ENCODE measurements at places on chromosomes 7 and 10.

DNA sequence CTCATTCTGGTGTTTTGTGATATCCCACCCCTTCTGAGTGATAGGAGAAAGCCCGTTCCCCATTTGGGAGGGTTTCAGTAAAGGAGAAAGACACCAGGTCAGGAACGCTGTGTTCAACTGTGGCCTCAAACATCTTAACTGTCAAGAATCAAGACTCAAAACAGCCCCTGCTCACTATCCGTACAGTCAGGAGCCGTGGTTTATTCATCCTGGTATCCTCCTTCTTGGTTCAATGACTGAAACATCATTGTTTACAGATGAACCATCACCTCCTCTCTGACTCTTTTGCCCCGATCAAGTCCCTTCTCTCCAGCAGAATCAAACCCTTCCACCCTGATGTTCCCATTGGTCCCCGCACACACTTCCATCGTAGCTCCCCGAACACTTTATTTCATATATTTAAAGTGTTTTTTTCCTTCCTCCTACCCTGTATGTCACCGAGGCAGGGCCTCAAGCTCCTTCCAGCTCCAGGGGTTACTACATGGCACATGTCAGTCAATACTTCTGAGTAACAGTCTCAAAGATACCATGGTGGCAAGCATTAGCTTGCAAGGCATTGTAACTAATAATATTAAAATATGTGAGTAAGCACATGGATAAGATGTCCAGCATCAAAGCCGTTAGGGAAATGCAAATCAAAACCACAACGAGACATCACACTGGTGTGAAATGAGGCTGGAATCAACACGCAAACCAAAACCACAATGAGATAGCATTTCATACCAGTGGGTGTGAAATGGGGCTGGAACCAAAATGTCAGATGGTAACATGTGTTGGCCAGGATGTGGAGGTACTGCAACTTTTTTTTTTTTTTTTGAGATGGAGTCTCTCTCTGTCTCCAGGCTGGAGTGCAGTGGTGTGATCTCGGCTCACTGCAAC is 124.7 kb upstream of the C1QL3 start:
- no peak for DNase-seq

GRCh38 chr7:154167051-154167450 is 114.9 kb downstream of the DPP6 start:
- DNase-seq = no peak

DNA sequence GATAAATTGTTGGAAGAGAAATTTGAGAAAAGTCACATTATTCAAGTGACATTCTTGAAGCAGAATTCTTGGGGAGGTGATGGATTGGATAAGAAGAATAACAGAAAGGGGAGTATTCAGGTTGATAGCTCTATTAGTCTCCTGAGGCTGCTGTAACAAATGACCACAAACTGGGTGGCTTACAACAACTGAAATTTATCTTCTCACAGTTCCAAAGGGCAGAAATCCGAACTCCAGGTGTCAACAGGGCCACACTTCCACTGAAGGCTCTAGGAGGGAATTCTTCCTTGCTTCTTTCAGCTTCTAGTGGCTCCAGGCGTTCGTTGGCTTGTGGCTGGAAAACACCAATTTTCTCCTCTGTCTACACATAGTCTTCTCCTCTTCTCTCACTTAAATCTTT is 99.8 kb downstream of the TES start:
- no peak for DNase-seq

GRCh38 chr10:29392376-29393021 is 103.6 kb downstream of the LYZL1 start:
- DNase-seq = no peak

- DNase-seq = no peak
These were observed 237.4 kb downstream of the BAMBI start for GRCh38 chr10:28914701-28915100.

- no peak for DNase-seq
These were observed 447.2 kb downstream of the INHBA start for GRCh38 chr7:41255716-41256115.

DNA sequence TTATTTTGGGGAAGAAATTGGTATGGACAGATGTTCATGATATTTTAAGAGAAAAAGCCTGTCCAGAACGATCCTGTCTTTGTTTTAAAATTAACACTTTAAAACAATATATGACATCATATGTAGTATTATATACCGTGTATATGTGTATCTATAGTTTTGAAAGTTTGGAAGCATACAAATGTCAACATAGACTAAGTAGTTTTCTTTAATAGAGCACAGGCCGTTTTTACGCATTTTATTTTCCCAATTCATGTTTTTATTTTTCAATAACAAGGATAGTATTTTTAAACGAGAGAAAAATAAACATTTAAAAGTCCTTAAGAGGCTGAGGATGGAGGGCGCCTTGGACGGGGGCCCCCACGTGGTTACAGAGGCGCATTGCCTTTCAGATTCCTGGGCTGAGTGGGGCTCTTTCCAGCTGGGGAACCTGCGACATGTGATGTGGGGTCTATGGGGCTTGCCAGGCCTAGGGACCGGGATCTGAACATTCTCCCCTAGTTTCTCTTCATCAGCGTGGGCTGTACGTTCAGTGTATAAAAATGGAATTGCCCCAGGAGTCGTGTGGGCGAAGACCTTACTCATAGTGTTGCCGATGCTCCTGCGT is 127.8 kb upstream of the ZNF746 start:
- DNase-seq = no peak

GRCh38 chr7:7496311-7496710 is 39.4 kb downstream of the COL28A1 start:
- no peak for DNase-seq

DNA sequence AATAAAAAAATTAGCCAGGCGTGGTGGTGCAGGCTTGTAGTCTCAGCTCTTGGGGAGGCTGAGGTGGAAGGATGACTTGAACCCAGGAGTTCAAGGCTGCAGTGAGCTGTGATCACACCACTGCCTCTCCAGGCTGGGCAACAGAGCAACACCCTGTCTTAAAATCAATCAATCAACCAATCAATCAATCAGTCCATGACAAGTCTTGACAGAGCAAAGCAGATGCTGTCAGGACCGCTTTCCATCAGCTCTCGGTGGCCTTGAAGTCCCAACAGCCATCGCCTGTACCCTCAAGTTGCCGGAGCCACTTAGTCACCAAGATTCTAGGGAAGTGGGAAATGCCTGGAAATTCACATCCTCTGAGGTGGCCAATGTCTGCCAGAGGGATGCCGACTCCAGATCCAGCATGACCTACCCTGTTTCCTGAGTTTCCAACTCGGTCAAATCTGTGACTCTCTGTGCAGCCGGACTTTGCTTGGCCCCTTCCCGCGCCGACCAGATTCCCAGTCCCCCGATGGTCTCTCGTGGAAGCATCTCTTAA is 871 bp upstream of the CCL24 start:
- DNase-seq = no peak

GRCh38 chr10:128629111-128630096 is 503.2 kb upstream of the MKI67 start:
- no peak for DNase-seq

- no peak for DNase-seq
These were observed 335.7 kb downstream of the PHTF2 start for GRCh38 chr7:78134256-78134655.

GRCh38 chr7:138885383-138886147 is 87.6 kb upstream of the ATP6V0A4 start:
- no peak for DNase-seq

DNA sequence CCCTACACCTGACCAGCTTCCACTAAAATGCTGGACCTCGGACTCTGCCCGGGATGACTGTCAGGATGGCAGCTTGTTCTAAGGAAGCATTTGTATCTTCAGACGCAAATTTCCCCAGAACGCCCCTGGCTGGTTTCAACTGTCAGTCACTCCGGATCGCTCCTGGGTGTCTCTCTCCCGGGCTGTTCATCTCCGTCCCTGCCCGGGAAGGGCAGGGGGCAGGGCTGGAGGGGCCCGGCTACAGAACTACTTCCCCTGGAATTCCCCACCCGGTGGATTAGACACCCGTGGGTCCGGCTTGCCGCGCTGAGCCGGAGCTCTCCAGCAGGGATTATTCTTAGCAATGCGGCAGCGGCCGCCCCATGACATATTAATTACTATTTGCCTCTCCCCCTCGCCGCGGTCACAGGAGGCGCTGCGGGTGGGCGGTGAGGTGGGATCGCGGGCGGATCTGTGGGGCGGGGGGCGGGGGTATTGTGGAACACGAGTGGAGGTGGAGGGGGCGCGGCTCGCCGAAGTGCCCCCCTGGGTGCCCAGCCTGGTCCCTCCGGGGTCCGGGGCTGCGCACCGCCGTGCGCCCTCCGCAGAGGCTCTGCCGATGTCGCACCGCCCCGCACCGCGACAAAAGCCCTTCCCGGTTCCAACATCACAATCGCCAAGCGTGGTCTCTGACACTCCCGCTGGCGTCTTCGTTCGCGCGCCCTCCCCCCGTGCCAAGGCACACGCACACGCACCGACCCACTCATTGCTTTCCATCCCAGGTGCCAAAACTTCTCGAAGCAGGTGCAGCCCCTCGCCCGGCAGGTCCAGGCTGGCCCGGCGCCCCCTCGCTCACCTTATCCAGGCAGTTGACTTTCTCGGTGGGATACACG is 276.1 kb upstream of the NEBL start:
- DNase-seq = peak; percentile 23

- DNase-seq = no peak
These were observed 33.5 kb downstream of the CAMK2B start for GRCh38 chr7:44291733-44292419.

- no peak for DNase-seq
These were observed 85.5 kb upstream of the OIT3 start for GRCh38 chr10:72808001-72808400.

GRCh38 chr10:101388676-101389276 is 34.8 kb downstream of the BTRC start:
- no peak for DNase-seq

GRCh38 chr10:110434489-110435096 is 63.1 kb upstream of the DUSP5 start:
- DNase-seq = no peak

DNA sequence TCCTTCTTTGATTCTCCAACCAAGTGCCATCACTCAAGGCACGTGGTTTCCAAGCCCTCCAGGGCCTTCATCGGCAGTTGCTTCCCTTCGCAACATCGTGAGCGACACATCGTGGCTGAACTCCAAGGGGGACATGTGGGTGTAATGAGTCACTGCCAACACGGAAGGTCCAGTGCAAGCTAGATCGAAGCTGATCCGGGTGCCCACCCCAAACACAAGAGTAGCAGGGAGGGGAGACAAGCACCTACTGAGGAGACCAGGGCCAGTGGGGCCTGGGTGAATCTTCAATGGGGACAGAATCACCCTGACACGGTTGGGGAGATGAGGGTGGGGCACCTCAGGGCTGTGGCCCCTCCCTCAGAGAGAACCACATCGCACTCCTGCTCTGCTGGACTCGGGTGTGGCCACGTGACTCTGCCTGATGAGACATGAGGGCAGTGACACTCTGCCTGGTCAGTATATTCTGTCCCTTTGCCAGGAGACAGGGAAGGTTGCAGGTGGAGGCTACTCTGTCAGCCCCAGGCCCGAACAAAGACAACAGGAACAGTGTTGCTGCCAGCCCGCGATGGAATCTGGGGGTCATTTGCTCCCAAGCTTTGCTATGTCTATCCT is 36.8 kb upstream of the HSPA12A start:
- DNase-seq = no peak

- no peak for DNase-seq
These were observed 167.6 kb upstream of the PITRM1 start for GRCh38 chr10:3340127-3340730.

DNA sequence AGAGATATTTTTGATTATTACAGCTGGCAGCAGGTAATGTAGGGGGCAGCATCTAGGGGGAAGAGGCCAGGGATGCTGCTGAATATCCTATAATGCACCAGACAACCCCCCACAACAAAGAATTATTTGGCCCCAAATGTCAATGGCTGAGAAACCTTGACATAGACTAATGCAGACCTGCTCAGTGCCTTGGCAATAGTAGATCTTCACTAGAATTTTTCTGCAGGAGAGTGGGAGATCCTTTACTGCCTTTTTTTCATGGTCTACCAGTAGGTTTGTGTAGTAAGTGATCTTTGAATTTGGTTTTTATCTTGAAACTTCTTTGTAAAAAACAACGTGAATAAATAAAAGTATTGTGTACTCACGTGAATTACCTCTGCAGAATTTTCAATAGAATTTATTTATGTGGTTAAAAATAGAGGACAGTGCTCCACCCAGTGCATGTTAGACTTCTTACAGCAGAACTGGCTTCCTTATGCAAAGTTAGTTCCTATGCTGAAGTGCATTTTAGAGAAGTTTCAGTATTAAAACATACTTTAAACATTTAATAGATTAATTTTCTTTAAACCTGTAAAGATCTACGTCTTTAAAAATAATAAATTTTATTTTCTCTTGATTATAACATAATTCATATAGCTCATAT is 199.6 kb upstream of the HDAC9 start:
- no peak for DNase-seq

- no peak for DNase-seq
These were observed 182.5 kb downstream of the SEMA3D start for GRCh38 chr7:85004402-85004801.

- no peak for DNase-seq
These were observed 243.2 kb upstream of the SLC26A5 start for GRCh38 chr7:103689255-103689654.

GRCh38 chr7:47819607-47819920 is 128.7 kb downstream of the PKD1L1 start:
- no peak for DNase-seq

DNA sequence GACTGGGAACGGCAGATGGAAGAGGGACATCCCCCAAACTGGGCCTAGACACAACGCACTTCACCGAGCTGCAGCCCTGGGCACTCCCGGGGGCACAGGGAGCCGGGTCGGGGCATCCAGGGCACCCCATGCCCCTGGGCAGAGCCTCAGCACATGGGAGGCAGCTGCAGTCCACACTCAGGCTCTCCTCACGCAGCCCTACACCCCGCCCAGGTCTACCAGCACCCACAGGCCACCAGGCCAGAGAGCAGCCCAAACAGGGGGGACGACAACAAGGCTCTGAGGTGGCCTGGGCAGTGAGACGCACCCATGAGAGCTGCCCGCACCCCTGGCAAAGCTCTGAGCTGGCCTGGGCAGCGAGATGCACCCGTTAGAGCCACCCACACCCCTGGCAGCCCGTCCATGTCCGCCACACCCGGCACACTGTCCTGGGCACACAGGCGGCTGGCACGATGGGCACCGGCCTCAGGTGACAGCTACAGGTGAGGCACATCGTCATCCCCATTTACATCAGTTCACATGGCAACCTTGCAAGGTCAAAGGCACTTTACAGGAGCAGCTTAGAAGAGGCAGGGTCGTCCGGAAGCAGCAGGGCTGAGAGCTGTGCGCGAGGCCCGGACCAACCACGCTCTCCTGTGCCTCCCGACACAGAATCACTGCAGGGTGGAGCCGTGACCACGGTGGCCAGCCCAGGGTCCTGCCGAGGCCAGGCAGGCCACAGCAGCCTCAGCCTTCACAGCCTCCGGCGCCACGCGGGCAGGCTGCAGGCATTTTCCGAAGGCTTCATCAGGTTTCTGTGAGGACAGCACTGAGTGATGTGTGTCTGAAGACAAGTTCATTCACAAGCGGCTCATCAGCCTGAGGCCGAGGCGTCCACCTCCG is 228.6 kb downstream of the MAD1L1 start:
- DNase-seq = no peak

Measured in anterior cingulate cortex (tissue), 58 donors.